Transverse colon (tissue), 4 donors: ENCODE measurements at places on chromosomes 5 and 9.

DNA sequence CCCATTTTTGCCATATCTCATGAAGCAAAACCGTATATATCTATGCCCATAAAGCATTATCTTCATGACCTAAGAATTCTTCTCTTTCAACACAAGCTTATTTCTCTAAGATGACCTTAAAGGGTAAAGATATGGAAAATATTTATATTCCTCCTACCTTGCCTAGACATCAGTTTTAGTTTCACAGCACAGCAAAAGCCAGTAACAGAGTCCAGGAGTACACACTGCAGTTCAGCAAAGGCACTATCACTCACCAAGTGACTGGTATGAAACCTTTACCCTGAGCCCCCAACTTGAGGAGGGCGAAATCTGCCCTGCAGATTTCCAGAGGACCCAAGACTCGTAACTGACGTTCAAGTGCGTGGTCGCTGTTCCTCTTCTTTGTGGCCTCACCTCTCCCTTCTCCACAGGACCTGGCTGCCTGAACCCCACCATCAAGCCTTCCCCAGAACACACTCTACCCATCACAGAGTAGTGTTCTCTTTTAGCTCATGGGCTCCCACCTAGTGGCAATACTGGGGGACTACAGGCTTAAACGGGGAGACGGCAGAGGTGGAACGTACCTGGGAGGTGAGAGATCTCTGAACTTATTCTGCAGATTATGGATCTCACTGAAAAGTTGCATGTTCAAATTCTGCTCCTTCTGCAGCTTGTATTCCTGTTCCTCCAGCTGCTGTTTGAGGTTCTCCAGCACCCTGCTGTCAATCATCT lies 141.0 kb downstream of the CDK5RAP2 start:
- DNase-seq, result no peak

- no peak for DNase-seq
Measured at GRCh38 chr5:168702511-168702910, 123.3 kb upstream of the PANK3 start.

GRCh38 chr5:171649075-171649401 lies 136.6 kb upstream of the SMIM23 start:
- DNase-seq, result no peak

DNA sequence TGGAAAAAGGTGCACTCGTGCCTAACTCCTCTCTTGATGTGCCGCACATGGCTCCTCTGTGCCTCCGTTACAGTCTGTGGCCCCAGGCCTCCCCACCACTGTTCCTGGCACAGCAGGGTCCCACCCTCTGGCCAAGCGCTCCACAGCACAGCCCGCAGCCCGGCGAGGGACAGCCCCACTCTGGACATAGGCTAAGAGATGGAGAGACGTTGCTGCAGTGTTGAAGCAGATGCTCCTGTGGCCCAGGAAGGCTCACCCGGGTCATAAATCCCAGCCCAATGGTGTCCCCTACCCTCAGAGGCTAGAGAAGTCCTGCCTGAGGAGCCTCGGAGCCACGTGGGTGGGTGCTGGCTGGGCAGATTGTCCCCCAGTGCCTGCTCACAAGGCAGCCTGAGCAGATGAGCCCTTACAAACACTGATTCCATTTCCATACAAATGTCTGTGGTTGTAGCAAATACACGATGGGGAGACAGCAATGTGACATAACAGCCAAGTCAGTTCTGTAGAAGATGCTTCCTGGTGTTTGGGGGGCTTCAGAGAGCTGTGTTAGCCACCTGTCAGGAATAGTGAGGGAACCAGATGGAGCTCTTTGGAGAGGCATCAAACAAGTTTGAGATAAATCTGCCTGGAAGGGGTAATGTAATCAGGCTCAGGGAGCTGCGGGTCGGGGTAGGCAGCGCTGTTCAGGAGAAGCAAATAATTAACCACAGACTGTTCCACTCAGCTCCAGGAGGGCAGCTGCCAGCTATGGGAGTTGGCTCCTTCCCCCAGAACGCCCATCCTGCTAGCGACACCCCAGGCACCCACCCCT lies 41.7 kb downstream of the C5orf15 start:
- no peak for DNase-seq

GRCh38 chr9:131616983-131617604 lies 71.8 kb downstream of the PRRT1B start:
- DNase-seq, result no peak

- no peak for DNase-seq
Measured at GRCh38 chr5:113273948-113274347, 160.8 kb downstream of the TSSK1B start.

GRCh38 chr9:98380065-98380681 lies 124.7 kb upstream of the TBC1D2 start:
- DNase-seq, result no peak

DNA sequence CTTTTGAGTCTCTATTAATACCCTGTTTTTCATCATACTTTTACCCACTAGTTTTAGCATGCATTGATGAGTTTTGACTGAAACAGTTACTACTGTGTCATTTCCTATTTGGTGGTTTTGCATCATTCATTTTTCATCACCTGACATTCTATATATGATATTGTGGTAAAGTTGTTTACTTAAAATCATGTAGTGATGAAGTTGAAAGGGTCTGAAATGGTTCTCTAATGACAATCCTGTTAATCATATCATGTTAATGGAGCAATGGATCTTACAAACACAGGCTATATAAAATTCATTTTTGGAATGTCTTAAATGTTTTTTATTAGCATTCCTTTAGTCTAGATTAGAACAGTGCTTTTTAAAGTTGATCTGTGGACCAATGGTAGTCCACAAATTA lies 84.1 kb downstream of the ERBIN start:
- no peak for DNase-seq

GRCh38 chr5:80082731-80083100 lies 47.6 kb downstream of the THBS4 start:
- peak; percentile 45 for DNase-seq

GRCh38 chr5:90549729-90550275 lies 8.8 kb upstream of the ADGRV1 start:
- DNase-seq, result no peak

DNA sequence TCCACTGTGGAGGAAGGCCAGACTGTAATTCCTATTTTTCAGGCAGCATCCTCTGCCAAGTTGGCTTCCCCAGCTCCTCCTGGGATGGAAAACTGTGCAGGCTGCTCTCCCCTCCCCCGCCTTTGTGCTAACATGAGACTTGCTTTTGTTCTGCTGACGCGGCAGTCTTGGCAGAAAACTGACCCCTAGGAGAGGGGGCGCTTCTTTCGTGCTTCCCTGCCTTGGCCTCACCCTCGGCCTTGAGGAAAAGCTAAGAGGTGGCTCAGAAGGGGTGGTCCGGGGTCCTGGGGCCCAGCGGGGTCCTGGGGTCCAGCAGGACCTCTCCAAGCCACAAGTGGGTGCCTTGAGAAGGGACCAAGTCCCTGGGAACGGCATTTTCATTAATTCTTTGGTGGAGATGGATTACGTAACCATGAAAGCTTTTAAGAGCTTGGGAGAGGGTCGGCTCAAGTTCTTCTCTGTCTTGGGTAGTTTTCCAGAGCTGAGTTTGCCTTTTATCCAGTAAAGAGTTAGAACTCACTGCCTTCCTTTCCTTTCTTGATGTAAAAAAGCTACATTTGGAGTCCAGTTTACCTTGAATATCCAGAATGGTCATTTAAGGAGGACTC lies 51.0 kb downstream of the SH3PXD2B start:
- DNase-seq, result peak; percentile 63

DNA sequence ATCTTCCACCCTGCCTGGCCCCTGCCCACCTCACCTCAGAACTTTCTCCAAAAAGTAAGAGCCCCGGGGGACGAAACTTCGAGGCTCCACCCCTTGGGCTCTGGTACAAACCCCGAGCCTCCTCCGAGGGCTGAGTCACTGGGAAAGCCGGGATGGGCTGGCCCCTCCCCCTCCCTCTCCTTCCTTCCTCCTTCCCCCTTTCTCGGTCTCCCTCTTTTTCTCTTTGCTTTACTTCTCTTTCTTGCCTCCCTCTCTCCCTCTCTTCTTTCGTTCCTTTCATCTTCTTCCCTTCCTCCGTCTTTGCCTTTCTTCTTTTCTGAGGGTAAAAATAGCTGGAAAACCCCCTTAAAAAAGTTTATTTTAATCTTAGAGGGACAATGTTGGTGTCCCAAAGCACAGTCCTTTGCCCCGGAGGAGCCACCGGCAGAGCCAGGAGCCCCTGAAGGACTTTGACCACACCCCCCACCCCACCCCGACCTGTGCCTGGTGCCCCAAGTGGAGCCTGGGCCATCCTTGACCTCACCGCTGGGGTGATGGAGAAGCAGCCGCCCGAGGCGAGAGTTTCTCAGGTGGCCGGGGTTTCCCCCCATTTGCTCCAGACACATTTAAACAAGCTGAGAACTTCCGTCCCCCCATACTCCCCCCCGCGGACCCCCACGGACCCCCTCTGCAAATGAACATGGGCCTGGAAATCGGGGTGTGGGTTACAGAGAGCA lies 5.7 kb upstream of the NOTCH1 start:
- peak; percentile 79 for DNase-seq

GRCh38 chr5:76610196-76610595 lies 13.0 kb downstream of the F2RL2 start:
- no peak for DNase-seq

DNA sequence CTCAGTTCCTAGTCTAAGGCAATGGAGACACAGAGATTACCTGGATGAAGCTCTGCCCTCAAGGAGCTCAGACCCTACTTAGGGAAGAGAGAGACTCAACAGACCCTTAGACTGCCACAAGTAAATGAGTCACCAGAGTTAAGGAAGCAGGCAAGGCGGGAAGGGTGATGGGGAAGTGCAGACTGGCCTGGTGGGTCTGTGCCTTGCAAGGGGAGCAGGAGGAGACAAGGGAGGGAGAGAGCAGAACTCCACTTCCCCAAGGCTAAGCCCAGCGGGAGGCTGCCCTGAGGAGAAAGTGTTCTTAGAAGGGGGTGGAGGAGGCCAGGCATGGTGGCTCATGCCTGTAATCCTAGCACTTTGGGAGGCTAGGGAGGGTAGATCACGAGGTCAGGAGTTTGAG lies 83.7 kb downstream of the HRH2 start:
- no peak for DNase-seq
